Activated T-helper 9 cell treated with anti-CD3 and anti-CD28 coated beads, Interleukin-2, amount 50 U/mL, for 16 hours (primary cell): ENCODE measurements at places on chromosomes 4 and X.
A peak's percentile ranks its signal among the peaks of the same experiment; 100 is the strongest.

GRCh38 chrX:31038575-31039326 lies 33.1 kb downstream of the FTHL17 start:
- DNase-seq: no peak

DNA sequence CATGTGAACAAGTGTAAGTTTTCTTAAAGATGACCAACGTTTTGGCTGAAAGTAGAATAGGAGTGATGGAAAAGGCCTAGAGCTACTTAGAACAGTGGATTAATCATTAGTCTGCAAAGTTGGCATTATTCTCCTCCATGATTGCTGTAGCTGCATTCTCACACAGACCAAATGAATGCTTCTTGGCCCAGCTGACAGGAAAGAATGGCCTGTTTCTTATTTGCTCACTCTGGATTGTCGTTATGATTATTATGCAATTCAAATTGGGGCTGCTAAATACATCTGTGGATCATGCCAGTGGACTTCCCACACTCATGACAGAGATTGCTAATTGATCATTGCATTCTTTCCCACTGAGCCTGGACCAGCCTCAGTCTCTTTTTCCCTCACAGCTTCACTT lies 285.0 kb downstream of the STIM2 start:
- DNase-seq: no peak

DNA sequence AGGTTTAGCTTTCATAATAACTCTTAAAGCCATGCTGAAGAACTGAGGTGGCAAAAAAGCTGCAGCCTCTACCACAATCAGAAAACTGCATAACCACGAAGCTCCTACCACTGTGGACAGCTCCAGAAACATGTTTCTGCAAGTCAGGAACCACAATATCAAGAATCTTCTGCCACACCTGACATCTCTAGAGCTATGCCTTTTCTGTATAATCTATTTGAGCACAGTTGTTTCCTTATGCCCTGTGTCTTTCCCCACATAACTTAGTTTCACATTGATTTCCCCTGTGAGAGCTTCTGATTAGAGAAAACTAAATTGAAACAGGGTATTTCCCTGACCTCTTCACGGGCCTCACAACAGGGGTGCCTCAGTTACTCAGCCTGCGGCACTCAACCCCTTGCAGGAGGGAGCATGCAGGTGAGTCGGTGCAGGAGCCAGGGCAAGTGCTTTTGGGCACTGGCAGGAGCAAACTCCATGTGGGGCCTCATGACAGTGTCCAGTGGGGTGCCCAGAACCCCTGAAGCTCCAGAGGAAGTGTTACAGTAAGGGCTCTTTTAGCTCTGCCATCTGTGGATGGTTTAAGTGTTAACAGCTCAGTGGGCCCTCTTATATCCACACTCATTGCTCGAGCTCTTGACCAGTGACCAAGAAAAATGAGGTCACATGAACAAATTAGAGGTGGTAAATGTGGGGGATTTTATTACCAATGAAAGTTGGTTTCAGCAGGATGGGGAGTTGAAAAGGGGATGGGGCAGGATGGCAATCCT lies 132.8 kb upstream of the BMP3 start:
- DNase-seq: no peak

DNA sequence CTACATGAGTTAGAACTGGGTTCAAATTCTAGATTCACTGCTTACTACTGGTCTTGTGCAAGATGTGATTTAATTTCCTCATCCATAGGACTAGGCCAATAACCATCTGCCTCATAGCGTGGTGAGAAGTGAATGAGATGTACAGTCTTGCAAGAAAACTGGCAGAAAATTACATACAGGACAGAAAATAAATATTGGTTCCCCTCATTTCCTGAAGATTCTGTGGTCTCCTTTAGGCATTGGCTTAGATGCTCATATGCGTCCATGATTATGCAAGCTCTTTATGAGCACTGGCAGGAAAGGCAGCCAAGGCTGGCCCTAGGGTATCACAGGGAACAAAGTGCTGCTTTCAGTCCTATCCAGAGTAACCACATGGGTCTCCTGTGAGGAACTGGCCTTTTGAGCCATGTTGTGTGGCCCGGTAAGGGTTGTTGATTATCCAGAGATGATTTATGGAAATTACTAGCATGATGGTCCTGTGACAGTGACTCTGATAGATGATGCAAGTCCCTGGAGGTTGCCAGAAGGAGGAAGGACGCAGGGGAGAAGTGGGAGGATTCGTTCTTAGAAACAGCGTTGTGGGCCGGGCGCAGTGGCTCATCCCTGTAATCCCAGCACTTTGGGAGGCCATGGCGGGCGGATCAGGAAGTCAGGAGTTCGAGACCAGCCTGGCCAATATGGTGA lies 9.9 kb upstream of the MOB1B start:
- DNase-seq: no peak

- no peak for DNase-seq
Observed at GRCh38 chr4:144371485-144371884, 231.0 kb upstream of the GYPA start.

- no peak for DNase-seq
Observed at GRCh38 chr4:144480068-144480467, 165.9 kb upstream of the HHIP start.

GRCh38 chrX:66015900-66016689 lies 23.8 kb downstream of the VSIG4 start:
- no peak for DNase-seq

DNA sequence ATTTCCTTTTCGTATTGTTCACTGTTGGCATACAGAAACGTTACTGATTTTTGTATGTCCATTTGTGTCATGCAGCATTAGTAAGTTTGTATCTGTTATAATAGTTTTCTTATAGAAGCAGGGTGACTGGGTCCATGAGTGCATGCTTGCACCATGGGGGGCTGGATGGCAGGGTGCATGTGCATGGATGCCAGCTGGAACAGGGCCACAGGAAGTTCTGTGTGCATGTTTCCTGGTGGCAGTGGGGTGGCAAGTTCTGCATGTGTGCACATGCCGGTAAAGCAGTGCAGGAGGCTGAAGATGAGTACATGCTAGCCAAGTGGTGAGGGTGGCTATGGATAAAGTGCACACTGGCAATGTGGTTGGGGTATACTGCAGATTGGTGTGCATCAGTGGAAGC lies 468.0 kb upstream of the KLHL4 start:
- no peak for DNase-seq

GRCh38 chr4:1910643-1911042 lies 39.5 kb downstream of the NSD2 start:
- DNase-seq: no peak

GRCh38 chr4:88672987-88673386 lies 24.6 kb downstream of the NAP1L5 start:
- no peak for DNase-seq

GRCh38 chrX:21800344-21800770 lies 39.1 kb upstream of the MBTPS2 start:
- no peak for DNase-seq

GRCh38 chr4:38065900-38066299 lies 105.7 kb downstream of the PTTG2 start:
- DNase-seq: no peak

DNA sequence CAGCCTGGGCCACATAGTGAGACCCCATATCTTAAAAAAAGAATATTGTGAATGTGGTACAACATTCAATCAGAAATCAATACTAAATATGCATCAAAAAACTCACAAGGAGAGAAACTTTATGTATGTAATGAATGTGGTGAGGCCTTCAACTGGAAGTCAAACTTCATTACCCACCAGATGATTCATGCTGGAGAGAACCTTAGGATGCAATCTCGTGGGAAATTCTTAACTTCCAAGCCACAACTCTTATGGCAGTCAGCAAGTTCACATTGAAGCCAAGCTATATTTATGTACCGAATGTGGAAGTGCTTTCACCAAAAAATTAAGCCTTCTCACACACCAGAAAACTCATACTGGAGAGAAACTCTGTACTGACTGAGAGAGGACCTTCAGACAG lies 84.5 kb upstream of the UXT start:
- no peak for DNase-seq

DNA sequence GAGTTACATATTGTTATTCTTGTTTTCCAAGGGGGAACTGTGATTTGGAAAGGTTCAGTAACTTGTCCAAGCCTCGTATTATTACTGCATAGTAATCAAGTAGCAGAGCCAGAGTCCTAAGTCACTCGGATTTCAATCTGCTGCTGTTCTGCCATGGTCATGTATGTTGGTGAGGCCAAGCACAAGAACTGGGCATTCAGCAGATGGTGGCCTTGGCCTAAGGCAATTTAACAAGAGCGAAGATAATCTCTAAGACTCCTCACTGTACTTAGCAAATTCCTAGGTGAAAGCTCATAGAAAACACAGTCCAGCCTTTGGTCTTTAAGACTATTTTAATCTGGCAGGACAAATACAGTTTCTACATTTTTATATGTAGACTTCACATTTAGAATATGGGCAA lies 64.8 kb downstream of the NDST3 start:
- DNase-seq: no peak

GRCh38 chr4:17315459-17315858 lies 196.4 kb downstream of the QDPR start:
- DNase-seq: no peak

DNA sequence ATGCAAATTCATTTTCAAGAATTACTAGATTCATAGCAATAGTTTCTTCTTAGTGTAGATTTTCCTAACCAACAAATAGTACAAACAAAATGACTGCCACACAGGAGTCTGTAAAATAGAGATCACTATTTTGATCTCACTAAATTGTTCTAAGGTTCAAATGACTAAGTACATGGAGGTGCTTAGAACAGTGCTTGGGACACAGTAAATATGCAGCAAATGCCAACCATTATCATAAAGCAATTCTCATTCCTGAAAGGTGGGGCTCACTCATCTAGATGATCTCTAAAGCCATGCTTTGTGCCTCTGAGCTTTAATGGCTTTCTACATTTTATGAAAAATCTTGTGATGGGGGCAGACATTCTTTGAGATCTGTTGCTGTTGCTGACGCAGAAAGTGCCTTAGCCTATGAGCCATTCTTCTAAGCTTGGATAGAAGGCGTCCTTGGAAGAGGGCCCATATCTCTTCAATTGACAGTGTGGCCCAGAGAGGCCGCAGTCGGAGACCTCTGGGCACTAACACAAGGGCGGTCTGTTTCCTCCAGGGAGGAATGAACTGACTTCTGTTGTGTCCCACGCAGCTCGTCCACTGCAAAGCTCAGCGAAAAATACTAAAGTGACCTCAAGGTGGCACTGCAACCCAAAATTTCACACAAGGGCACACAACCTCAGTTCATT lies 23.5 kb downstream of the TLR10 start:
- peak; percentile 16 for DNase-seq

DNA sequence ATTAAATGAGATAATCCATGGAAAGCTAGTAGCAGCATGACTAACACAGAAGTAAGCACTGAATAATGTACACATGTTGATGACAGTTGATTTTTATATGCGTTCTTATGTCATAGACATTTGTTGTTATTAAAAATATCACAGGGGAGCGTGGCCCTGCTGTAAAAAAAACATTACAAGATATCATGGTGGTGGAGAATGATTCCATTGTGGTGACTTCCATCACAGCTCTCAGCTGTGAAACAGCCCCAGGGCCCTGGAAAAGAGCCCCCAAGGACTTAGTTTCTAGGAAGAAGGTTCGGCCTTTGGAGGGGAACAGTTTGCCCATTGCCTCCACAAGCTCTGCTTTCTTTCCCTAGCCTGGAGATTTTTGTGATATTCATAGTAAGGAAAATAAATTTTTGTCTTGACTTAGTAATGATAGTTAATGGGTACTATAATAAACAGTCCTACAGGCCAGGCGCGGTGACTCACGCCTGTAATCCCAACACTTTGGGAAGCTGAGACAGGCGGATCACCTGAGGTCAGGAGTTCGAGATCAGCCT lies 49.9 kb downstream of the FAM114A1 start:
- no peak for DNase-seq

DNA sequence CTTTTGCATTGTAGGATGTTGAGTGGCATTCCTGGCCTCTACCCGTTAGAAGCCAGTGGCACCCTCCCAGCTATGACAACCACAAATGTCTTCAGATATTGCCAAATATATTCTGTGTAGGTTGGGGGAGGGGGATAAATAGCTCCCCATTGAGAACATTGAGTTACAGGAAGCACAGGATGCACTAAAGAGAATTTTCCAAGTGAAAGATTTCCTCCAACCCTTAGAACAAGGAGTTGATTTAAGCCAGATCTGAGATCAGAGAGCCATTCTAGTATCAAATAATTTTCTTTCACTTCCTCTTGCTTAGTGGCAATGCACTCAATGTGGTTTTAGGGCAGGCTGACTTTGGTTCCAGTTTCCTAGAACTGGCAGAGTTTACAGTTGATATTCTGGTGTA lies 436.6 kb downstream of the C4orf33 start:
- DNase-seq: no peak

DNA sequence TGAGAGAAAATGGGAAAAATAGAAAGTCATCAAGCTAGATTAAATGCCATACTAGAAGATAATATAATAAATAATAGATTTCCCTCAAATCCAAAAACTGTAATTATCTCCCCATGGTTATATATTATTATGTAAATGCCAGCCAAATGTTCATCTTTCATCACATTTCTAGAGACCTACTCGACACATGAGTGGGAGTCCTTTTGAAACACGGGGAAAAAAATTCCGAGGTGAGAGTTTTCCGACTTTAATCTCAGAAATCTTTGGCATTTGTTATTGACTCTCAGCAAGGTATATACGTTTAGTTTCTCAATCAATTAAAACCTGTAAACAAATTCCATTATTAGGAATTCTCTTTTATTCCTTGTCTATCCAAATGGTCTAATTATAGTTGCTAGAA lies 465.4 kb upstream of the SMIM31 start:
- no peak for DNase-seq

GRCh38 chr4:38469410-38469809 lies 194.6 kb upstream of the KLF3 start:
- no peak for DNase-seq

GRCh38 chr4:168735735-168736134 lies 238.9 kb downstream of the PALLD start:
- no peak for DNase-seq

DNA sequence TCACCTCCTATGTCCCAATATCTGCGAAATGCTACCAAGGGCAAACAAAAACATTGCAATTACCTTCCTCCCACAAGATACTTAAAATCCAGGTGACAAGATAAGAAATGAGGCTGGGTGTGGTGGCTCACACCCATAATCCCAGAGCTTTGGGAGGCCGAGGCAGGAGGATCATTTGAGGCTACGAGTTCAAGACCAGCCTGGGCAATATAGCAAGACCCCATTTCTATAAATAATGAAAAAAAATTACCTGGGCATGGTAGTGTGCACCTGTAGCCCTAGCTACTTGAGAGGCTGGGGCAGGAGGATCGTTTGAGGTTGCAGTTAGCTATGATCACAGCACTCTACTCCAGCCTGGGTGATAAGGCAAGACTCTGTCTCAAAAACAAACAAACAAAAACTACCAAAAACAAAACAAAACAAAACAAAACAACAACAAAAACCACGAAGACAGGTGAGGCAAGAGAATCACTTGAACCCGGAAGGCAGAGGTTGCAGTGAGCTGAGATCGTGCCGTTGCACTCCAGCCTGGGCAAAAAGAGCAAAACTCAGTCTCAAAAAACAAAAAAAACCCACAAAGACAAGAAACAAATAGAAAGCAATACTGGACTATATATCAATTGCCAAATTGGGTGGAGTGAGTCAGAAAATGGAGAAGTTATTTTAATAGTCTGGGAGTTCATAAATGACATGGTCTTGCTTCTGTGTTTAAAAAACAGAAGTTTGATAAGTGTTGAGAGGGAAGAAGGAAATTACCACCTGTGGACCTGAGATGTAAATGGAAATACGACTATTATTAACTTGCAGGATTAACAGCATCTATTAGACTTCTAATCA lies 176.5 kb downstream of the FBXW7 start:
- DNase-seq: no peak
